Activated CD4-positive, alpha-beta T cell treated with anti-CD3 and anti-CD28 coated beads for 36 hours (primary cell): ENCODE measurements at places on chromosomes 2 and 18. TPM values are rescaled to one million over a fixed set of nuclear protein-coding genes. Genes with fewer than 3 reads are reported as not detected.

Gene GPATCH11
- total RNA-seq = 10.0 TPM

Gene CDH2
- not detected for total RNA-seq

Gene COL4A3
- not detected for total RNA-seq

Gene TUBB6
- total RNA-seq = 7.2 TPM

Gene PSMA8
- 2.0 TPM for total RNA-seq

Gene FAM136A
- total RNA-seq = 45.0 TPM
